ENCODE measurements at places on chromosomes 7 and 10.

- DNase-seq, result no peak
Observed at GRCh38 chr7:154860621-154861375, 142.1 kb downstream of the PAXIP1 start.

DNA sequence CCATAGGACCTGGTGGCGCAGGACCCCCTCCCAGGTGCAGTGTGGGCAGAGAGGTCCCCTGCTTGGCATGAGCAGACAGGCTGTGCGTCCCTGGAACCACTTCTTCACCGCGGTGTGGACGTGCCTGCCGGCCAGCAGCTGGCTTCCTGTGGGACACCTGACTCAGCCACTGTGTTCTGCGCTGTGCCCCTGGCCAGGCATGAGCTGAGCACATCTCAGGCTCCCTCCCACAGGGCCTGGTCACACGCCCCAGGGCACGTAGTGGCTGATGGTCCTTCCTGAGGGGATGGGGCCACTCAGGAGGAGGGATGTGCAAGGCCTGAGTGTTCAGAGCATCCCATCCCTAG, 3.5 kb upstream of the DEPP1 start:
- DNase-seq, result peak; percentile 91

- DNase-seq, result no peak
Observed at GRCh38 chr7:107181172-107181571, 12.4 kb downstream of the HBP1 start.

GRCh38 chr7:30321089-30321881, 36.9 kb downstream of the ZNRF2 start:
- DNase-seq, result peak; percentile 45

GRCh38 chr10:4357911-4358310, 468.1 kb upstream of the AKR1E2 start:
- no peak for DNase-seq

DNA sequence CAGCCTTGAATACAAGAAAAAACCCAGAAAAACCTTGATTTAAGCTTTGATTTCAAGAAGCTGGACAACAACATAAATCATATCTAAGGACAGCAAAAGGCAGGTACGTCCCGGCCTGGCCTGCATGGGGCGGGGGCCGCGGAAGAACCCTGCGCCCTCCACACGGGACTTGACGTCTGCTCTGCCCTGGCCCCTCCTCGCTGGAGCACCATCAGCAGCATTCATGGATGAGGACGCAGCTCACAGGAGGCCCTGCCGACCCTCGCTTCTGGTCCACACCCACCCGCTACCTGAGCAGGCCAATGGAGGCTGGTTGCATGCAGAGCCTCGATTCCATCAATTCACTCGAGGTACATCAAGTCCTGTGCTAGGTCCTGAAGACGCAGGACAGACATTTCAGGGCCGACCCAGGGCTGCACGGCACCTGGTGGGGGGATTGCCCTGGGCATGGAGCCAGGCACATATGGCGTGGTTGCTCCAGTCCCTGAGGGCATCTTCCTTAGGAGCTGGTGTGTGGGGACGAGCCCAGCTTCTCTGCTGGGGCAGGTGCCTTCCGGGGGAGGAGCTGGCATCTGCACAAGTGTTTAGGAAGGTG, 63.1 kb upstream of the NKX6-2 start:
- DNase-seq, result no peak

GRCh38 chr10:97220355-97220754, 34.6 kb upstream of the SLIT1 start:
- DNase-seq, result no peak

DNA sequence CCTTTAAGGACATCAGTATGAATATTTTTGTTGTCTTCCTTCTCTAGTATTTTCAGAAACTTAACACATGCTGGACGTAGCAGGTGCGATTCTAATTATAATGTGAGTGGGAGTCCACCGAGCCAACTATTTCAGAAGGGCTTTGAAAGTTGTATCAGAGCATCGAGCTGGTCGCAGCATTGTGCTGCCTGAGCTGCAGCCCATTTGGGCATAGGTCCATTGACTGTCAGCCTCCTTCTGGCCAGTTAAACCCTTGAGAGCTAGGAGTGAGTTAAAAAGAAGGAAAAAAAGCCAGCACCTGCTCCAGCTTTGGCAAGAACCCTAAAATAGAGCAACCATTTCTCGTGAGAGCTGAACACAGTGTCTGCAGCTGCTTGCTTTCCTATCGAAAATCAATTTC, 47.8 kb downstream of the SLC35G1 start:
- no peak for DNase-seq

GRCh38 chr10:102020938-102021337, 35.0 kb downstream of the ARMH3 start:
- DNase-seq, result no peak

DNA sequence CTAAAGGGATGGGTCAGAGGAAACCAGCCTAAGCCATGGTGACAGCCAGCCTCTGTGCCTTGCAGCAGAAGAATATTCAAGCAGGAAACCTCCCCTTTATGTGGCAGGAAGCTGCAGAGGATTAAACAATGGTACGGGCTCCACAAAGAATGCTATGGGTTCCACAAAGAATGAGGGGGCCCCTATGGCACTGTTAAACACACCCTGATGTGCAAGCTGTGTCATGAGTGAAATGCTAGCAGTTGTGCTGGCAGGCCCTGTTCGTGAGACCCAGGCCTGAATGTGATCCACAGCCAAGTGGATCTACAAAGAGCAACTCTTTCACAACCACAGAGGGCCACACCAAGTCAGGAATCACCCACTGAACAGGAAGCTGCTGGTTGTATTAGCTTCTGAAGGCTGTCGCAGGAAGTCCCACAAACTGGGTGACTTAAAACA, 68.9 kb downstream of the MYOF start:
- no peak for DNase-seq

DNA sequence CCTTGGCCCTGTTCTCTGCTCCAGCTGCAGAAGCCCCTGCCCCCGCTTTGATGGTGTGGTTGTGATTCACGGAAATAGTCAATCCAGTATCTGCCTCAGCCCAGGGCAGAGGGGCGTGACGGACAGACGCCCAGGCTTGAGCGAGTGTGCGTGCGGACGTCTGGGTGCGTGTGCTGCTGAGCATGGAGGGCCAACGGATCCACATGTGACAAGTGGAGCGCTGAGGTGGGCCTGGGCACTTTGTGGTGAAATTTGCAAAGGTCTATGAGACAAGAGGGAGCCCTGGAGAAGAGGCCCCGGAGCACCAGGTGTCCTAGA, 94.4 kb downstream of the WDR37 start:
- no peak for DNase-seq

GRCh38 chr10:131874991-131875451, 25.8 kb upstream of the PPP2R2D start:
- peak; percentile 68 for DNase-seq

DNA sequence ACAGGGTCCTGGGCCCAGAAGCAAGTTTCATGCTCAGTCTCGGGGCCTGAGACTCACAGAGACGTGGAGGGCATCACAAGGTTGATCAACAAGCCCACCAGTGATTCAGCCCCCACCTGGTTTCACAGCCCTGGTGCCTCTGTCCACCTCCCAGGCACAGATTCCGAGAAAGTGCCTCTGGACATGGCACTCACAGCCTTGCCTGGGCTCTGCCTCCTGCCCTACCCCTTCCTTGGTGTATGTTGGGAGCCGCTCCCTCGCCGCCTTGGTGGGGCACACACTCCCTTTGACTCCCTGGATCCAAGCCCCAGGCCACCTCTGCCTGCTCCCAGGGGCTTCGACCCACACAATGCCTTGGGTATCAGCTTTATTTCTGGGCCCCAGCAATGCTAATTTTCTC, 200.8 kb upstream of the PPP2R2D start:
- no peak for DNase-seq

GRCh38 chr10:131946321-131946751, 35.4 kb downstream of the BNIP3 start:
- DNase-seq, result peak; percentile 88

GRCh38 chr7:131244259-131244852, 83.3 kb upstream of the MKLN1 start:
- DNase-seq, result peak; percentile 99

DNA sequence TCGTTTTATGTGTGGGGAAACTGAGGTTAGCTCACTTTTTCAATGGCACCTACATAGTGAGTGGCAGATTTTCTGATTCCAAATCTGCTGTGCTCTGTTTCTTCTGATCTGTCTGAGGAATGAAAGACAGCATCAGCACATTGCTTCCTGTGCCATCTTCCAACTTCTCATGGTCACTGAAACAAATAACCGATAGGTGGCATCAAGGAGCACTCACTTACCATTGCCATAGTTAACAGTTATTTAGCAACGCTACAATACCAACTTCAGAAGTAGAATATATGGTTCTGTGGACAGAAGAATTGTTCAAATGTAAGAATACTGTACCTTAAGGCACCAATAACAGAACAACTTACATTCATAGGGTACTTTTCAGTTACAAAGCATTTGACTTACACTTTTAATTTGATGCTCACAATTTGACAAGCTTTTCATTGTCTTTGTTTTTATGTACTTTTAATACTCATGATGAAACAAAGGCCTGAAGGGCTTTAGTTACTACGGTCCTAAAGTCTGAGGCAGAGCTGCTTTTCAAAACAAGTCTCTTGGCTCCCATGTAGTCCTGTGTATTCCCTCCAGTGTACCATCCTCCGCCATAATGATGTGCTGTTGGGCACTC, 228.9 kb upstream of the TCF7L2 start:
- peak; percentile 46 for DNase-seq

DNA sequence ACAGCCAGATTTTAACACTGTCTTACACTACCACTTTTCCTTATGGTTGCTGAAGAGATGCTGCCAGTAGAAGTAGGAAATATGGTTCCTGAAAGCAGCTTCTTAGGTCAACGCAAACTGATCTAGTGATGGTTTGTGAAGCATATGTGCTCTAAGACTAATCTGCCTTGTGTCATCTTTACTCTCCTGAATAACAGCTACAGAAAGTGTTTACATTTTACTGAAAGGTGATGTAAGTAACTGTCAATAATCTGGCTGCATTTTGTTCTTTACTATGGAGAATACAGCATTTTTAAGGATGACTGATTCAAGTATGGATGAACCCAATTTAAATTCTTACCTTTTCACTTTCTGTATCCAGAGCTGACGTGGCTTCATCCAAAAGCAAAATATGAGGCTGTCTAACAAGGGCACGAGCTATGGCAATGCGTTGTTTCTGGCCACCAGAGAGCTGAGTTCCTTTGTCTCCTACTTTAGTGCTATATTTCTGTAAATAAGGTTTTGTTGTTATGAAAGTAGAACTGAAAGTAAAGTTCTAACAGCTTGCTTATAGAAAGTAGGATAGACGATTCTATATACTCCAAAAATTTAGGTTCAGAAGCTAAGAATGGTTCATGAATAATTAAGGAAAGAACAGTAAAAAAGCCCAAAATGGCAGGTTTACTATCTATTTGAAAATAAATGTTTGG, 30.2 kb upstream of the ABCB4 start:
- no peak for DNase-seq

DNA sequence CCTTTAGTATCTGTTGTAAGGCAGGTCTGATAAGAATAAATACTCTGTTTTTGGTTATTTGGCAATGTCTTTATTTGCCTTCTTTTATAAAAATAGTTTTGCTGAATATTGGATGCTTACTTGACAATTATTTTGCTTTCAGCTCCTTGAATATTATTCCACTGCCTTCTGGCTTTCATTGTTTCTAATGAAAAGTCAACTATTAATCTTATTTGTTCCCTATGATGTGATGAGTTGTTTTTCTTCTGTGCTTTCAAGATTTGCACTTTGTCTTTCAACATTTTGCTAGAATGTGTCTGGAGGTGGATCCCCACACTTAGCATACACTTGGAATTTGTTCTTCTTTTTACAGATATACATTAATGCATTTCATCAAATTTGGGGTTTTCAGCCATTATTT, 203.8 kb upstream of the PTPRZ1 start:
- no peak for DNase-seq

DNA sequence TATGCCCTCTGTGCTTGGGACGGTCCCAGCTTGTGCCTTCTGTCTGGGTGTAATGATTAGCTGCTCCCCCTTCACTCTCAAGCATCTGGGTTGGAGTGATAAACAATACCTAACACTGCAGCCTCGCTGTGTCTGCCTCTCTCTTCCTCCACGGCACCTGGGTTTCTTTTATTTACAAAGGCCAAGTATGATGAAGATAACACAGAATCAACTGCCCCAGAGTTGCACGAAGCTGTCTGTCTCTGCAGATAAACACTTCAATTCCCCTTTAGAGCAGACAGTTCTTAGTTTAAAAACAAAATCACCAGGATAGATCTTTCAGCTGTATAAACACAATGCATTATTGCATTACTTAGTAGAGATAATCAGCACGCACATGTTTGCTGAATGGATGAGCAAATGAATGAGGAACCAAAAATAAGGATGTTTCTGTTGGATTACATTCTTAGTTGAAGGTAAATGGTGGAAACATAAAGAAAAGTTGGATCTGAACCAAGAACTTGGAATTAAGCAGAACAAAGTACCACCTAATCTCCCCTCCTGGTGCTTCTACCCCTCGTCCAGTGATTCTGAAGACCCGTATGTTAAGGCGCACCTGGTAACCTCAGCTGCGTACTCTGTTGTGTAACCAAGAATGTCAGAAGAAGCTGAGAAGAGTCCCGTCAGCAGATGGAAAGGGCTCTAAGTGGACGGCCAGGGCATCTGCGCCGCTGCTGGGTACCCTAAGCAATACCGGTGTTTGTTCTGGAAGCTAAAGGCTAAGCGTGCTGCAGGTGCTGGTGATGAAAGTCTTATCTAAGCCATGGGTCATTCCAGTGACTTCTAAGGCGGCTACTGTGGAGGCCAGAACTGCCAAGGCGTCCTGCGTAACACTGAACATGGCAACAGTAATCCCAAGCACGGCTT, 26.6 kb downstream of the INSIG1 start:
- no peak for DNase-seq

DNA sequence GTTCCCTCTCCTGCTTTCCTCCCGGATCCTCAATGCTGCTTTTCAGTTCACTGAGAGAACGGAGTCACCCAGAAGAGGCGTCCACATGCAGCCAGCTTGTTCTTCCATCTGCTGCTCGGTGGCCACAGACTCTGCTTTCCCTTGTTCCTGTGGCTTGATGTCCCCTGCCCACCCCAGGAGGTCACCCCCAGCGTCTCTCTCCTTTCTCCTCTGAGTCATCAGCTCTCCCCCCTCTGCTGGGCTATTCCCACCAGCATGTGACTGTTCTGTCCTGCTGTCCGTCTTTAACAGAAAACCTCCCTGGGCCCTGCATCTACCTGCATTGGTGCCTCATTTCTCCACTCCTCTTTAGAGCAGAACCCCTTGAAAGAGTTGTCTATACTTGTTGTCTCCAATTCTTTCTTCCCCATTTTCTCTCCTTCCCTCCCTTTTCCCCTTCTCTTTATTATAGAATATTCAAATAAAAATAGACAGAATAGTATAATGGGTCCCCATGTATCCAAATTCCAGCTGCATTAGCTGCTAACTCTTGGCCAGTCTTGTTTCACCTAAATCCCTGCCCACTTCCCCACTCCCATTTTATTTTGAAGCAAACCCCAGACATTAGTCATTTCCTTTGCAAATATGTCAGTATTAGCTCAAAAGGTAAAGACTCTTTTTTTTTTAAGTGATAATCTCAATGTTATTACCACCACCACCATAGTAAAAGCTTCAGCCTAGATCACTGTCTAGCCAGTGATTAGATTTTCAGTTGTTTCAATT, 4.1 kb downstream of the ZNF282 start:
- peak; percentile 58 for DNase-seq
